ENCODE measurements at places on chromosomes 11 and 22.

DNA sequence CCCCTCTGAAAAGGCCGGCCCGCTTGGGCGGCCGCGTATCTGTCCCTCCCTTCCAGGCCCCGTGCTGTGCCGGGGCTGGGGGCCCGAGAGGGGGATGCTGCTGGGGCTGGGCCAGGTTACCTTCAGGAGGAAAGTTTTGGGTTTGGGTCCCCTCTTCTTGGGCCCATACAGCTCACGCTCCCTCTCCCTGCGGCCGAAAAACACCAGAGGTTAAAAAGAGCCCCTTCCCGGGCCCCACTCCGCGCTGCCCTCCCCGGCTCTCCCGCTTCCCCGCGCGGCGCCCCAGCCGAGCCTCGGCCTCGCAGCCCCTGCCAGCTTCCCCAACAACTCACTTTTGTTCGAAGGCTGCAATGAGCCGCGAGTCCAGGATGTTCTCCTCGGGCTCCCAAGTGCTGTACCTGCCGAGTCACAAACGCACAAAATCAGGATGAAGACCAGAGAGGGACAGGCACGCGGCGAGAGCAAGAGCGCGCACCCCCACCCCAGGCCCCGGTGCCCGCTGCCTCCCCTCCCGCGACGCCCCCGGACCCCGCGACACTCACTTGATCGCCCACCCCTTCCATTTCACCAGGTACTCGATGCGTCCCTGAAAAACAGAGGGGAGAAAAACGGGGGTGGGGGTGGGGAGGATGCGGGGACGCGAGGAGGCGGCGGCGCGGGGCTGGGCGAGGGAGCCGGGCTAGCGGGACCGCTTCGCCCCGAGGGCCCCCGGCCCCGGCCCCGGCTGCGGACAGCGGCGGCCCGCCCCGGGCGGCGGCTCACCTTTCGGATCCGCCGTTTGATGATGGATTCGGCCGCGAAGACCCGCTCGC is 450 bp downstream of the CBX6 start:
- DNase-seq, result no peak

- no peak for DNase-seq
Observed at GRCh38 chr11:117187799-117188481, 9.4 kb downstream of the SIDT2 start.

- no peak for DNase-seq
Observed at GRCh38 chr11:79236541-79236971, 204.3 kb downstream of the TENM4 start.

GRCh38 chr11:36354221-36355003 is 58.3 kb downstream of the PRR5L start:
- DNase-seq, result no peak

DNA sequence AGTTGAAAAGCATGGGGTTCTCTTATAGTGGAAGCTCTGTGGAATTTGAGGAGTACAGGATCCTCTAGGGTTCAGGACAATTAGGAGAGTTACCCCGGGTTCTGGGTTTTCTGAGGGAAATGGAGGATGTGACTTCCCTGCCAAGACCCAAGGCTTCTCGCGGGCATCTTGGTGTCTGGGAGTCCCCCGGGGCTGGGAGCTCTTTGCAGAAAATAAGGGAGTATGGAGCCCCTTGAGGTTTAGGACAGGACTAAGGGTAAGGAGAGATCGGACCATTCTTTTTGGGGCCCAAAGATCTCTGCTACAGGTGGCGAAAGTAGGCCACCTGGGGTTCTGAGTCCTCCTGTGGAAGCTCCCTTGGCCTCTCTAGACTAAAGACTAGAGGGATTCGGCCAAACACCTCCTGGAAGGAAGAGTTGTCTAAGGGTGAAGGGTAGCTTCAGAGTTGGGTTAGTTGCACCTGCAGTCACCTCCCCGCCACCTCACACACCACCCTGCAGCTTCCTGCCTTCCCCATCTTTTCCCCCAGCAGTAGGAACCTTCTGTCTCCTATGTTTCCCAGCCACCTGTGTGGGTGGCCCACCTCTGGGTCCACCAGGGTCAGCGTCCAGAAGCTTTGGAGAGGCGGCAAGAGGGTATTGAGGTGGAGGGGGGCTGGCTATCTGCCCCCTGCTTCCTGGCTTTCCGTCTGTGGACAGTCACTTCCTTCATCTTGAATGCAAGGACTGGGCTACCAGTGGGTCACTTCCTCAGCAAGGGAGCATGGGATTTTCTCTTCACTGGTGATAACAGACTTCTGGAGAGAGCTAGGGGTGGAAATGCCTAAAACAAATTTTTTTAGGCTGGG is 908 bp downstream of the LIMK2 start:
- DNase-seq, result no peak

DNA sequence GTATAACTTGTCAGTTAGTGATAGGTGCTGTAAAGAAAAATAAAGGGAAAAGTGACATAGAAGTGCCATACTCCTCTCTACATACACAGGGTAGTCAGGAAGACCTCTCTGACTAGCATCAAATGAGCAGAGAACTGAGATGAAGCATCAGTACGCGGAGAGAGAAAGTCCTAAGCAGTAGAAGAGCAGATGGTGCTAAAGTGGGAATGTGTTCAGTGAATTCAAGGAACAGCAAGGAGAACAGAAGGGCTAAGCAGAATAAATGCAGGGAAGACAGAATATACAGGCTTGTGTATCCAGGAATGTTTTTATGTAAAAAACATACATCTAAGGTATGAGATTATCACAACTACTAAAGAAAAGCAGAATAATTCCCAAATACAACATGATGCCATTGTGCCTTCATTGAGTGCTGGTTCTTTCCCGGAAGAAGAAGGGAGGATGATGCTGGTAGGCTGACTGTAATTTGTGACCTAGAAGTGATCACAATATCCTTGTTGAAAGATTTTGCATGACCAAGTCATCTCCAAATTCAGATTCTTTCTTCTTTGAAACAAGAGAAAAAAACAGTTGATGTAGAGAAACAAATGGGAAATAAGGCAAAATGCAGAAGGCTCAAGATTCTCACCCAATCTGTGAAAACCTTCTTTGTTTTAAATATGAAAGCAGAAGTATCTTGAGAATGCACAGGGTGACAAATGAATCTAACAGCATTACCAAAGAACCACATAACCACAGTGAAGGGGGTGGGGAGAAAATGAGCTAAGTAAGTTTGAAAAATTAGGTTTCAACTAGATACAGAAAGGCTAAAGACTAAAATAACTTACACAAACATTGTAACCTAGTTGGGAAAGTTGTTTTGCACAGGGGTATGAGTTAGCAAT is 20.5 kb downstream of the MRE11 start:
- no peak for DNase-seq

DNA sequence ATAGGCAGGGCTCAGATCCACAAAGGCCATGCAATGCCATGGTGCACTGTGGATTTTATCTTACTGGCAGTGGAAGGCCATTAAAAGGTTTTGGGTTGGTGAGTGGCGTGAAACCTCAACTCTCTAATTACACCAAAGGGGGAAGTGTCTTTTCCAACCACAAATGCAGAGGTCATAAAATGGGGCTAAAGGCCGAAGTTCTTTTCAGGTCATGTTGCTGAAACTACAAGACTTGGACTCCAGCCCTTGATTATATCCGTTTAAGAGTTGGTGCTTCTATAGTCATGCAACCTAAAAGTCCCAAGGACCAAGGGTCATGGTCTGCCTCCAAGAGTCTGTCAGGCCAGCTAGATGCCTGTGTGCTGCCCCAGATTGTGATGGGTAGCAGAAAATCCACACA is 434.3 kb downstream of the RAB38 start:
- DNase-seq, result no peak

GRCh38 chr22:27440304-27440865 is 361.2 kb downstream of the MN1 start:
- no peak for DNase-seq

- no peak for DNase-seq
Observed at GRCh38 chr22:27987557-27987956, 68.5 kb upstream of the PITPNB start.

- DNase-seq, result no peak
Observed at GRCh38 chr22:24303007-24303406, 32.4 kb downstream of the SPECC1L start.

DNA sequence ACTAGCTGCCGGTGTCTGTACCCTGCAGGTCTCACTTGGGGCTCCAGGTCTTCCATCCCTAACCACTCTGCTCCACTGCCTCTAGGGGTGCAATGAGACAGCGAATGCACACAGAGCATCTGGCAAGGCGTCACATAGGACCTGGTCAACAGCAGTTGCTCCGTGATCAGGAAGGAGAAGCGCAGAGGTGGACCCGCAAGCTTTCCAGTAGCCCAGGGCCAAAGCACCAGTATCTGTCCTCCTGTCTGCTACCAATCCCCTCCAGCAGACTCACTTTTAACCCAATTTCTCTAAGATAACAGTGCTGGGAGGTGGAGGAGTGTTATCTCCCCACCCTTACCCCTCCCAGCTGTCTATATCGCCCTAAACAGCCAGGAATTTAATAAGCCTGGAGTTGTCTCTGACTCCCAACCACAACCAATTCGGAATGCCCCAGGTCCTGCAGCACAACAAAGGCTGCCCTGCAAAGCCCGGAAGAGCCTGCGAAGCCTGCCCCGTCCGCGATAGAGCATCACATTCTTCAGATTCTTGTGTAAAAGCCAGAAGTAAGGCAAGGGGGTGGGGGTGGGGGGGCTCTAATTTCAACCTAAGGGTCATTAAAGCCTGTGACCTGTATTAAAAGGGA is 19.3 kb downstream of the MYH9 start:
- DNase-seq, result no peak

DNA sequence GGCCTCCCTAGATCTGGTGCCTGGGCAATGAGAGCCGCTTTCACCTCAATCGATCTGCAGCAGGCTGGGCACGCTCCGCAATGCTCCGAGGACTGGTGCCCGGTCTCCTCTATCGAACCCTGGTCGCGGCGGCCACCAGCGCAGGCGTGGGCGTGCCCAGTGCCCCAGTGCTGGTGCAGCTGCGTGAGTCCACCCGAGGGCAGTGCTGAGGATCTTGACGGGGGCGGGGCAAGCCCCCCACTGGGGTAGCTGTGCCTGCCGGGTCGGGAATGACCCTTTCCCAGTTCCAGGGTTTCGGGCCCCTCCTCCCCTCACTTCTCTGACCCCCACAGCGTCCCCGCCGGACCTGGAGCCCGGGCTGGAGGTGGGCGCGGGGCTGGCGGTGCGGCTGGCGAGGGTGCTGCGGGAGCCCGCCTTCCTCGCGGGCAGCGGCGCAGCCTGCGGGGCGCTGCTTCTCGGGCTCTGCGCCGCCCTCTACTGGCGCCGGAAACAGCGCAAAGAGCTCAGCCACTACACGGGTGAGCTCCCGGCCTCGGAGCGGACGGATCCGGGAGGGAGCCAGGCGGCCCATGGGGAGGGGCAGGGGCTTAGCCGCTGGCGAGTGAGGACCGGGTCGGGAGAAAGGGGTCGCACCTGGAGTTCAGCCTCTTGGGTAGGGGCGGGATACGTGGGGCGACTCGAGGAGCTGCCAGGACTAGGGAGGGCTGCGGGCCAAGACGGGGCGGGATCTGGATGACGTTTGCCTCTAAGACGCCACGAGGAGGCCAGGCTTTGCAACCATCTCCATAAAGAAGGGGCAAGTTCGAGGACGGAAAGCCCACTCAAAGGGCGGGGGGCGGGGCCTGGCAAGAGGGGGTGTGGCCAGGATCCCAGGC is 10.9 kb downstream of the ROBO3 start:
- peak; percentile 30 for DNase-seq

- no peak for DNase-seq
Observed at GRCh38 chr11:132913295-132913694, 619.0 kb downstream of the OPCML start.

- DNase-seq, result no peak
Observed at GRCh38 chr11:422249-422656, 7.5 kb upstream of the SIGIRR start.

DNA sequence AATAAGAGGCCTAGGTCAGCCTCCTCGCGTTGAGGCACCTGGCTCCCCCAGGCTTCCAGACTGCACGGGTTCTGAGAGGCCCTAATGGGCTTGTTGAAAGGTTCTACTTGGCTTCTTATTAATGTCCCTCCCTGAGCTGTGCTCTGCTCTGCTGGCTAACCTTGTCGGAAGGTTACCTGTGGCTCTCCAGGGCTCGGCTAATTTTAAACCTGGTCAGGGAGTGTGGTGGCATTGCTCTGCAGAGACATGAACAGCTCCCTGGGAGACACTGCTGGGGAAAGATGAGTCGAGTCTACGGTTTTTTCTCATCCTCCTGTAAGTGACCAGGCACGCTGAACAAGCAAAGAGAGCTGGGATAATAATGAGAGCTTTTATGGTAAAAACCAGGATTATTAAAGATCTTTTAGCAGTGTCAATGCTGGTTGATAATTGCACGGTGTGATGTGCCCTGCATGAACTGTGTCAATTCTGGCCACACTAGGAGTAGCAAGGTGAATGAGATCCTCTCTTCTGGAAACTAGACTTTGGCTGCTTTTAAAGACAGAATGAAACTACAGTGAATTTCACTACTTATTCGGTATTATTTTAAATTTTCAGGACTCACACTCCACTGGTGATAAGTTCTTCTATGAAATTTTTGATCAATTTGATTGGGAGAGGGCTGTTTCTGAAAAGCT is 70.7 kb downstream of the TEAD1 start:
- DNase-seq, result no peak

GRCh38 chr11:3824714-3825472 is 15.9 kb downstream of the RHOG start:
- no peak for DNase-seq

GRCh38 chr22:50697667-50698506 is 25.3 kb downstream of the SHANK3 start:
- no peak for DNase-seq

GRCh38 chr11:24900514-24900913 is 403.7 kb downstream of the LUZP2 start:
- no peak for DNase-seq

GRCh38 chr11:16421826-16422225 is 65.5 kb upstream of the SOX6 start:
- no peak for DNase-seq

GRCh38 chr11:69509846-69510390 is 28.5 kb downstream of the LINC01488 start:
- DNase-seq, result no peak

DNA sequence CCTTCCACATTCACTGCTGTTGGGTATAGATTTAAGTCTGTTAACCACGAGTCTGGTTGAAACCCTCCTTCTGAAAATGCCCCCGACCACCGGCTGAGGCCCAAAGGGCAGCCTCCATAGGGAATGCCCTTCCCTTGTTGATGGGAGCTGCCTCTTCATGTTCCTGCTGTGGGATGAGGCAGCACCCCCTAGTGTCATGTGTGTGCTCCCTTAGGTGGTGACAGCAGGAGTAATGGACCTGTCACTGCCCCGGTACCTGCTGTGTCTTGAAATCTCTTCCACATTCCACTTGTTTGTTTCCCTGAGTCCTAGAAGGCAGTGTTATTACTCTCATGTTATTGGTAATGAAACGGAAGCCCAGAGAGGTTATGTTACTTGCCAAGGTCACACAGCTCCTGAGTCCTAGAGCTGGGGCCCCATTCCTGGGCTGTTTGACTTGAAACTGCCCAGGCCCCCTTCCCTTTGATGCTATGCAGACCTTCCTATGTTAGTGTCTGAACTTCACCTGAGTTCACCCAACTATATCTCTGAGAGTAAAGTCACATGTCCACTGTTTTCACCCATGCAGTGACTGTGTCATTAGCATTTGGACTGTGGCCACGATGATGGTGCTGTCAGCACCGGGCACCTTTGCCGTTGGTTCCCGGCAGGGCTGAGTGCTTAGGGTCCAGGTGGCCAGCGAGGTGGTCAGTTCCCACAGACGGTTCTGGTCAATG is 234.3 kb downstream of the TBC1D22A start:
- DNase-seq, result no peak
